ENCODE measurements at places on chromosomes 4 and X.

DNA sequence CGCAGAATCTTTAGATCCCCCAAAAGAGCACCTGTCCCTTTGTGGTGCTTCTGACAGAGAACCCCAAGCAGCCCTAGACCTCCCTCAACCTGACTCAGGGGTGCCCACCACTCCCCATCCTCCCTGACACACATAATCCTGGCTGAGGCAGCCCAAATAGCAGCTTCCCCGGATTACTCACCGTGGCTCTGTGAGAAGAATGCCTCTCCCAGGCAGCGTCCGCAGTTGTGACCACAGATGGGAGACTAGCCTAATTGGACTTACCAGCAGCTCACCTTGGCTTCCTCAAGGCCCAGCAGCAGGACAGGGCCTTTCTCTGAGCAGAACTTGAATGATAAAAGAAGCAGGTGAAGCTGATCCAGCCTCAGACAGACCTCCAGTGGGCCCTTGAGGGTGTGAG, 10.3 kb upstream of the ODAPH start:
- no peak for DNase-seq

DNA sequence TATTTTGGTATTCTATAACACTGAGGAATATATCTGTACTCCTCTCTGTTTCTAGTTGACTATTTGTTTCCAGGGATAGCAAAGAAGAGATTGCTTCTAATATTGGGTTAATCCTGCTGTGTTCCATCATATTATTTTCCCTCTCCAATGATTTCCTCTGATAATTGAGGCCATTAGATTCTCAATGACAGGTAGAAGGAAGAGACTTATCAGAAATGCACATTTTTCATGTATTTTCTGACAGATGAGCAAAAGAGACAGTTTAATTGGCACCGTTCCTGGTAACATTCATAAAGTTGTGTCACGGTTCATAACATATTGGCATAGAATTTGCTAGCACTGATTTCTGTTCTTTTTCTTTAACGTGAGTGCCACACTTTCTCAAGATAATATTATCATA, 58.2 kb downstream of the NRK start:
- DNase-seq: no peak

GRCh38 chr4:36651253-36651652, 369.8 kb downstream of the DTHD1 start:
- DNase-seq: no peak

DNA sequence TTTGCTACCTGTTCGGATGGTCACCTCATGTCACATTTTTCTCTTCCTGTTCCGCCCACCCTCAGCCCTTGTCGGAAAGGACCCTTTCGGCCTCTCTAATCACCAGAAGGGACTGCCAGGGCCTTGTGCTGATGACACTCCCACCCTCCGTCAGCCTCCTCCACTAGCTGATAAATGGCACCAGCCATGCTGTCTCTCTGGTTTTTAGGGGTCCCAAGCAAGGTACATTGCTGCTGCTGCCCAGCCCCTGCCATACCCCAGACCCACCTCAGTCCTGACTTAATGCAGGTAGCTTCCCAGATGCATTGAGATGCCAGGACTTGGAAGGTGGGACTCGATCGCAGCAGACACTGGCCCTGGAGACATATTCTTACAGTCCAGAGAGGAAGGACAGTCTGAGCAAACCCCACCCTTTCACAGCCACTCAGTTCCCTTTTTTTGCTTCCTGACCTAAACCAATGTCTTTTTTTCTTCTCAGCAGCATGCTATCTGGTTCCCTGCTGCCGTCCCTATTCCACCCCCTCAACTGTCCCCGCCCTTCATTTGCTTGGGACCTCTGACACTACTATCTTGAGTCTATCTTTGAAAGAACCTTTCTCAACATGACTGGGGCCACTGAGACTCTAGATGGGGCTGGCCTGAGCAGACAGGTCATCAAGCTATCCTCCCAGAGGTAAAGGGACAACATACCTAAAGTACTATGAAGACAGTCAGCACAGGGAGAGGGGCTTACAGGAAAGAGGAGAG, at the start of gene BTK:
TSS of gene BTK (minus strand) at position 397 of the 747 bp plus-strand sequence. CDS start 10,907 bp downstream, outside the sequence.
- DNase-seq: no peak

- no peak for DNase-seq
These were observed 3.7 kb downstream of the SLC25A14 start for GRCh38 chrX:130343411-130343810.

GRCh38 chrX:68940601-68941000, 111.8 kb downstream of the EFNB1 start:
- DNase-seq: no peak

DNA sequence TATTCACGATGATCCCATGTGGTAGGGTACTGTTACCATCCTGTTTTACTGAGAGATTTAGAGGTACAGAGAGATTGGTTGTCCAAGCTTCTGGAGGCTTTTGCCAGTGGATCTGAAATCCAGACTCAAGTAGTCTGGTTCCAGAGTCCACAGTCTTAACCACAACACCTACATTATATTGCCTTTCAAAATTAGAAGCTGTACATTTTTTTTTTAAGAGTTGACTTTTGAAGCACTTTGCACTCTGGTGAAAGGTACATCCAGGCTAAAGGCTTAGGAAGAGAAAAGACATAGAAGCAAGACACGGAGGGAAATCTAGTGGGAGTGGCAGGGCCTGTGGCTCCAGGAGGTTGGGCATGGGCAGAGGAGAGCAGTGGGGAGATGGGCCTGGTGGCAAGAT, 122.1 kb downstream of the AFF1 start:
- DNase-seq: no peak

- DNase-seq: no peak
These were observed 119.6 kb downstream of the FAAH2 start for GRCh38 chrX:57406149-57406548.

GRCh38 chr4:166335256-166335938, 462.4 kb downstream of the TLL1 start:
- DNase-seq: no peak

- DNase-seq: no peak
These were observed 2.1 kb upstream of the ZMYM3 start for GRCh38 chrX:71256051-71256450.

- DNase-seq: no peak
These were observed 2.1 kb downstream of the PITX2 start for GRCh38 chr4:110620691-110621327.

Measured in NCI-H1092 (cell line).